RPMI7951 (cell line): ENCODE measurements at places on chromosomes 4 and X. TPM values are rescaled to one million over a fixed set of nuclear protein-coding genes. Genes with fewer than 3 reads are reported as not detected.

Gene CMC4
- 22.7 and 23.6 TPM in 2 replicates for total RNA-seq

Gene GAB1
- total RNA-seq, result 6.2 and 11.5 TPM in 2 replicates

Gene USP51
- total RNA-seq, result 0.49 and 1.1 TPM in 2 replicates

Gene GCNA
- total RNA-seq, result 2.4 and 4.2 TPM in 2 replicates

Gene RAB41
- total RNA-seq, result not detected in 2 replicates

Gene DYNLT3
- 130 and 157 TPM in 2 replicates for total RNA-seq

Gene NMU
- total RNA-seq, result 5.5 and 7.3 TPM in 2 replicates

Gene TXLNG
- total RNA-seq, result 7.1 and 10.3 TPM in 2 replicates

Gene CLIC2
- 11.5 and 14.6 TPM in 2 replicates for total RNA-seq

DNA sequence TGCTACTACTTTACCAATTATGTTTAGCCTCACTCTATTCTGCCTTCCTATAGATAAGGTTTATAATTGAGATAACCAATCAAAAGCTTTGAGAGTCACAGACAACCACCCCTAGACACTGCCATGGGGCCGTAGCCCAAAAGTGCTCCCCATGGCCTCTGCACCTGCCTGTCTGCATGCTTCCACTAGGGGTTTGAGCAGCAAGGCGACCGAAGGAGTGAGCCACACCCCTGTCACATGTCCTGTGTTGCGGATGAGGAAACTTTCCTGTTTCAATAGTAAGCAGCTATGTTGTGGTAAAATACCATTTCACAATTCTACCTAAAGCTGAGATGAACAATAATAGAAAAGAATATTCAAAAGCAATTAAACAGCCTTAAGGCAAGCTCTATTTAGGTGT lies 856.0 kb upstream of the FRG1 start:
- DNase-seq, result no peak

DNA sequence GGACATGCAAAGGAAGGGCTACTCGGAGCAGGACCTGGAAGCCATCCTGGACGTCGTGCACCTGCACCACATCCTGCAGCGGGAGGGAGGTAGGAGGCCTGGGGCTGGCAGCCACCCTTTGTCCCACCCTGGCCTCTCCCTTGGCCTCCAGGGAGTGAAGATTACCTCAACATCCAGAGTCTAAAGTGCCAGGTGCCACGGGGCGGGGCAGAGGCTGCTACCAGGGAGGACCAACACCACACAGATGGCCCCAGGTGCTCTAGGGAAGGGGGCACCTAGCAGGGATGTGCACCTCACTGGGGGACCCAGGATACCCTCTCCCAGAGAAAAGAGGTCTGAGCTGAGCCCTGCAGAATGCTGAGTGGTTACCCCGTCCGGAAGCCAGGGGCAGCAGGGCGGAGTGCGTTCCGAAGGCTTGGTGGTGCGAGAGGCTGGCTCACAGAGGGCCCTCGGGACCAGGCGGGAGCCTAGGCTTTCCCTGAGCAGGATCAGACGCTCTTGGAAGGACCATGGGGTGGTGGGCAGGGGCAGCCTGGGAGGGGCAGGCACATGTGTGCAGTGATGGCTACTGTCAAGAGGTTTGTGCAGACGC lies 16.1 kb downstream of the ABCD1 start:
- DNase-seq, result no peak

DNA sequence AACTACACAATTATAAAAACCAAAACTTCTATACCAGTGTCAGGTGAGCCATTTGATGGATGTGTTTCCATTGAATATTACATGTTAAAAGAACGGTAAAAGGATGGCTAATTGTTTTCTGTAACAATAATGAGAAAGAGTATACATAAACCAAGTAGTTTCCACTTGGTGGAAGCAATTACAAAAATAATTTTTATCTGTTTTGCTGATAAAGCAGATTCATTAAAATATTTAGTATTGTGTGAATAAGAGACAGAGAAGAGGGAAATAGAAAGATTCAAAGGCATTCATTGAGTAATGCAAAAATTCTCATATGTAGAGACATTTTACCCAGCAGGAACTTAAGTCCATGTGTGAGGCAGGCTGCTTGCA lies 95.7 kb downstream of the ANK2 start:
- DNase-seq, result no peak

GRCh38 chr4:100842856-100843255 lies 325.0 kb upstream of the EMCN start:
- no peak for DNase-seq

DNA sequence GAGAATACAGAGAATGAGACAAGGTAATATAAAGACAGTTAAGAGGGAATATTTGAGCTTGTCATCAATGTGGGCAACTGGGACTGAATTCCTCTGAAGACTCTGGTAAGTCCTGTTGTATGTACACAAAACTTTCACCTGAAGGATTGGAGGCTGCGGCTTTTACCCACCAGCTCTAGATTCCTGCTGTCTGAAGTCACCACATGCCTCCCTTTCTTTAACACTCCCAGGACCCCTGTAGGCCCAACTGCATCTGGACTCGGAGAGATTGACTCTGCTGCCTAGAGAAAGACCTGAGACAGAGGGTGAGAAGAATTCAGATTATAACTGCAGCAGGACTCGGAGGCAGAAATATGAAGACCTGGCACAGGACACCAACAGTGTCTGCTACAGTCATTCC lies 1048.0 kb downstream of the PDHA2 start:
- DNase-seq, result no peak

GRCh38 chrX:119015407-119016237 lies 41.2 kb downstream of the LONRF3 start:
- peak; percentile 96 for DNase-seq

GRCh38 chr4:8038719-8039251 lies 99.1 kb upstream of the AFAP1 start:
- no peak for DNase-seq

DNA sequence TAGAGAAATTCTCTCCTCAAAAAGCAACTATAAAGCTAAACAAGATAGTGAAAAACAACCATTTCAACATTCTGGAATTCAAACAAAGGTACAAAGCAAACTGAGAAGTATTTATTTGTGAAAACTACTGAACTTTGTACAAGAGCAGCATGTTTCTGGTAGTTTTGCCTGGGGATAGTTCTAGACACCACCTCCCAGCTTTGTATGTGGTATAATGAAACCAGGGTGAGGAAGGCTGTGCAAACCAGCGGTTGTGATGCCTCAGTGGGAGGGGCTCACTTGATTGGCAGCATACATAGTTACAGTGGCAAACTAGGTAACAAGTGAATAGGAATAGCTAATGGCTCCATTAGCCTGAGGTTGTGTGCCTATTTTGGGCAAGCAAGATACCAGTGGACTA lies 18.6 kb upstream of the FRMD7 start:
- no peak for DNase-seq

DNA sequence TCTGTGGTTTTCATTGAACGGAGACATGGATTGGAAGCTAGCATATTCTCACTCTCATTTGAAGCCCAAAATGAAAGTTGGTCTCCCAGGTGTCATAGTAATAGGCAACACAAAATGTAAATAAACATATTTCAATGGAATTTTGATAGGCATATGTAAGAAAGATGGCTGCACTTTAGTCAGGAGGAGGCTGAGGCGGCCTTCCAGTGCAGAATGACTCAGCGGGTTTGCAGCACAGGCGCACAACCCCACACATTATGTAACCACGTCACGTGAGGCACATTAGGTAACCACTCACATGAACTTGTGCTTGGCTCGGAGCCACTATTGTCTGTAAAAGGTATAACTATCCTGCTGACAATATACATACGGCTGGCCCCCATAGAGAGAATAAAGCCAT lies 381.7 kb downstream of the GPAT3 start:
- peak; percentile 19 for DNase-seq

DNA sequence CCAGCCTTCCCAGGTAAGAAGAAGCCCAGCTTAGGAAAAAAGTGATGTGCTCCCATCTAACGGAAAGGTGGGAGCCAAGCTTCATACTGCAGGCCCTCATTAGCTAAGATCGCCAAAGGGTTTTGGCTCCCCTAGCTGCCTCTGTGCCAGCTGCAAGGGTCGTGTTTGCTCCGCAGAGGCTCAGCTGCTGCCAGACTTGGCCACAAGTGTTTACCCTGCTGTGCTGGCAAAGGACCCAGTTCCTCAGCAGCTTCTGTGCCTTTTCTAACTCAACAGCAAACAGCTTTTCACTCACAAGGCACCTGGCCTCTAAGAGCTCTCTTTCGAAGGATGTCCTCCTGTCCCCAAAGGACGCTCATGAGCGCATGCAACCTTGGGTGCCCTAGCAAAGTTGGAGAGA lies 12.2 kb upstream of the VMA21 start:
- DNase-seq, result no peak

DNA sequence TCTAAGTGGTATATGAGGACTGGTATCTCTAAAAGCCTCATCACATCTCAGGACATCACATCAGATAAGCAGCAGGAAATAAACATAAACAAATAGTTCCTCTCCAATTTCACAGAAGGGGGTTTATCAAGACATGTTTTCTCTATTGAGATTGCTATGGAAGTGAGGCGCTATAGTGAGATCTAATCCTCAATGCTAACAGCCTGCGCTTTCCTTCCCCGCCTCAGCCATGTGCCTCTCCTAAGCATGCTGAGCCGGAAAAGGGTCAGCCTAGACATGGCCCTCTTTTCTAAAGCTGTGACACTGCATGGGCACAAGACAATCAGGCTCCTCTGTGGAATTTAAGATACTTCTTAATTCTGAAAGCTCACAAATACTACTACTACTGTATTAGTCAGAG lies 286.1 kb downstream of the INPP4B start:
- no peak for DNase-seq

GRCh38 chr4:151690876-151691275 lies 69.9 kb downstream of the GATB start:
- no peak for DNase-seq

GRCh38 chr4:117986321-117986720 lies 48.0 kb upstream of the NDST3 start:
- DNase-seq, result no peak

GRCh38 chr4:159224408-159224807 lies 121.5 kb downstream of the RAPGEF2 start:
- no peak for DNase-seq

DNA sequence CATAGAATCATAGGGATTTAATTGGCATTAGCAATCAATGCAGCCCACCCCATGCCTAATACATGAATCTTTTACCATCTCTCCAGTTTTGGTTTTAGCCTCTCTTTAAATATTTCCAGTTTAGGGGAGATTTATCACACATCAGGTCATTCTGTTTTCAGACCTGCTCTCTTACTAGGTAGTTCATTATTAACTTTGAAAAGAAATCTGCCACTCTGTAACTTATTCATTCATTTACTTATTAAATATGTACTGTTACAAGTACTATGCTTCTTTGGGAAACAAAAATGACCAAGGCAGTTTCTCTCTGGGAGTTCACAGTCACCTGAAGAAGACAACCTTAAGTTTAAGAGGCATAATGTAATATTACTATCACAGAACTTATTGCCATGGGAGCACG lies 62.1 kb downstream of the USO1 start:
- DNase-seq, result no peak

GRCh38 chr4:70670332-70671014 lies 4.2 kb upstream of the JCHAIN start:
- no peak for DNase-seq

- no peak for DNase-seq
Measured at GRCh38 chrX:53440101-53440500, 5.9 kb upstream of the HSD17B10 start.

- no peak for DNase-seq
Measured at GRCh38 chr4:132065940-132066495, 1083.1 kb upstream of the PCDH10 start.

DNA sequence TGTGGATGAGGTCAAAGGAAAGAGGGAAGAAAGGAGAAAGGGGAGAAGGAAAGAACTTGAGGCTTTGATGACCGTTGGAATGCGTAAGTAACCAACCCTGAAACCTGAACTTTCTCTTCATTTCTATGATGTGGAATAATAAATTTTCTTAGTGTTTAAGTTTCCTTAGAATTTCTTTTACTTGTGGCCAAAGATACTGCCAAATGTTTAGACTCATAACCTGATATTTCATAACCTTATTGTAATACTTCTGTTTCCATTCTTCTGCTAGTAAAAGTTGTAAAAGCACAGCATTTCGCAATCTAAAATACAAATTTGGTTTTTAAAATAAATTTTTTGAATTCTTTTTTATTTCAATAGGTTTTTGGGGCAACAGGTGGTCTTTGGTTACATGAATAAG lies 258.5 kb upstream of the GIMD1 start:
- DNase-seq, result no peak

DNA sequence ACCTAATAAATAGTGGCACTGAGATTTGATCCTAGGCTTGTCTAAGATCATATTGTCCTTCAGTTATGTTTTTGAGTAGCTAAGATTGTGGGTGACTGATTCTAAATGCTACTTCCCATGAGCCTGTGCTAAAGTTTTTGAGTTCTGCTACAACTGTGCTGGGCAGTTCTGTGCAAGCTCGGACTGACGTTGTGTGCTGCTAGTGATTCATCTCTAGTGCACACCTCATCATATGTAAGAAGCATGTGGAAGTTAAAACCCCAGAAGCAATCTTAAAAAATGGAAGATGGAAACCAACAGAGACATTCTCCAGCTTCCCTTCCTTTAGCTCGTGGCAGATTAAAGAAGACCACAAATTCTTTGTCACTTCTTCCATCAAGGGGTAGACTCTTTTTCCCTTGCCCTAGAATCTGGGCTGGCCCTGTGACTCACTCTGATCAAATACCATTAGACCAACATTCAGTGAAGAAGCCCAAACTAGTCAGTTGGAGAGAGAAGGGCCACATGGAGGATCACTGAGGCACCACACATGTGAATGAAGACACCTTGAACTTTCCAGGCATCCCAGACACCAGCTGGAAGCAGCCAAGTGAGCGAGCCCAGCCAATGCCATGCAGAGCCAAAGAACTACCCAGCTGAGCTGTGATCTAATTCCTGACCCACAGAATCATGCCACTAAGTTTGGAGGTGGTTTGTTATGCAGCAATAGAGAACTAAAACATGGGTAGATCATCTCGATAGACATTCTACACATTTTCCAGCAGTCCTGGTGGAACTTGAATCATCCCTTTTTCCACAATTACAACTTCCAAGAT lies 16.8 kb downstream of the ARHGAP6 start:
- no peak for DNase-seq

DNA sequence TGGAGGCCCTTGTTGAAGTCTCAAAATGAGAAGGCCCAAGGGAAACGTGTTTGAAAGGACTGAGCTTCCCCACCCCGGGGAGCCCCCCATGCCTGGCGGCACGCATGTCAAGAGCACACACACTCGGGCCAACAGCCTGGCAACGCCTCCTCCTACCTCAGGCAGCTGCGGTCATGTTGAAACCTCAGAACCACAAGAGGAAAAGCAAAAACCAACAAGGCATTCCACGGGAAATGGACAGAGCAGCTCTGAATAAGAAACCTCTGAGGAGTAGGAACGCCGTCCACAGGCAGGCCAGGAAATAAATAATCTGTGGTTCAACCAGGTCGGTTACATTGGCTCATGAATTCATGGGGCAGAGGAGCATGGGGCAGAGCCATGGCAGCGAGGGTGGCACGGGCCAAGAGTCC lies 95.7 kb upstream of the AFAP1 start:
- peak; percentile 83 for DNase-seq

GRCh38 chr4:108988464-108989195 lies 225.8 kb upstream of the ETNPPL start:
- DNase-seq, result no peak

DNA sequence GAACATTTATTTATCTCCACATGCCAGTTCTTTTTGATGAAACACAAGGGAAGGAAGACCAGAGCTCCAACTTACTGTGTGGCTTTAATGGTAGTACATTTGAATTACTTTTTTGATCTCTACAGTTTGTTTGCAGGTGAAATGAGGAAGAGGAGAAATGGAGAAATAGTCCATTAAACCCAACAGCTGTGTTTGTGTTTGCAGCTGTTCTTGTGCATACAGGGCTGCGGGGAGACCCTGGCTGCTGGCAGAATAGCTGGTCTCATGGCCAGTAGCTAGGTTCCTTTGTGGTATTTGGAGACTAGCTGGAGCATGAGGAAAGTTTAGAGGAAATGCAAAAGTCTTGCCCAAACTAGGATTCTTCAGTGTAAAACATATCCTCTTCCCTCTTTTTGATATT lies 374.8 kb downstream of the GPAT3 start:
- no peak for DNase-seq
